ENCODE measurements at places on chromosomes 6 and 20. TPM values are rescaled to one million over a fixed set of nuclear protein-coding genes. Genes with fewer than 3 reads are reported as not detected.

PBOV1 gene
- not detected for total RNA-seq

CLVS2 gene
- total RNA-seq: 0.10 TPM

STMND1 gene
- not detected for total RNA-seq

CDSN gene
- total RNA-seq: not detected

MUC21 gene
- 6.9 TPM for total RNA-seq

TCF15 gene
- 4.0 TPM for total RNA-seq

MAP3K4 gene
- total RNA-seq: 57.7 TPM

SLC17A2 gene
- total RNA-seq: not detected

PLCG1 gene
- total RNA-seq: 104 TPM

CST1 gene
- not detected for total RNA-seq

MCHR2 gene
- not detected for total RNA-seq

TSHZ2 gene
- 11.8 TPM for total RNA-seq

VTA1 gene
- total RNA-seq: 64.7 TPM

SRSF12 gene
- total RNA-seq: 4.7 TPM
